ENCODE measurements at places on chromosomes 4 and X.
A peak's percentile ranks its signal among the peaks of the same experiment; 100 is the strongest.

GRCh38 chr4:169032883-169033645 lies 23.0 kb upstream of the CBR4 start:
- no peak for DNase-seq

DNA sequence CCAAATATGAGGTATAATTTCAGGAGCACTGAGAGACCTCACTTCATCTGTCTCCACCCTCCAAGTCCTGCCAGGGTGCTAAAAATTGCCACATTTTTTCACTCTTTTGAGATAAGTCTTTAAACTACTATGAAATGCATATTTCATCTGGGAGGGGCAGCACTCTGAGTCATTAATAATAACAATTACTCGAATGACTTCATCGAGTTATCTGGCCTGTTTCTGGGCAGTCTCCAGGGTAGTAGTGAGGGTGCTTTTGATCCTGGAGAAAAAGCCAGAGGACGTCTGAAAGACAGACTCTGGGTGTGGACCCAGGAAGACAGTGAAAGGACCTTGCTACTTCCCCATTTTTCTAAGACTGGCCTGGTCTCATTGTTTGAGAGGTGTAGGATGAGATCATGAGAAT lies 42.3 kb upstream of the SRD5A3 start:
- no peak for DNase-seq

GRCh38 chr4:141352331-141352730 lies 131.6 kb downstream of the ZNF330 start:
- DNase-seq: no peak

DNA sequence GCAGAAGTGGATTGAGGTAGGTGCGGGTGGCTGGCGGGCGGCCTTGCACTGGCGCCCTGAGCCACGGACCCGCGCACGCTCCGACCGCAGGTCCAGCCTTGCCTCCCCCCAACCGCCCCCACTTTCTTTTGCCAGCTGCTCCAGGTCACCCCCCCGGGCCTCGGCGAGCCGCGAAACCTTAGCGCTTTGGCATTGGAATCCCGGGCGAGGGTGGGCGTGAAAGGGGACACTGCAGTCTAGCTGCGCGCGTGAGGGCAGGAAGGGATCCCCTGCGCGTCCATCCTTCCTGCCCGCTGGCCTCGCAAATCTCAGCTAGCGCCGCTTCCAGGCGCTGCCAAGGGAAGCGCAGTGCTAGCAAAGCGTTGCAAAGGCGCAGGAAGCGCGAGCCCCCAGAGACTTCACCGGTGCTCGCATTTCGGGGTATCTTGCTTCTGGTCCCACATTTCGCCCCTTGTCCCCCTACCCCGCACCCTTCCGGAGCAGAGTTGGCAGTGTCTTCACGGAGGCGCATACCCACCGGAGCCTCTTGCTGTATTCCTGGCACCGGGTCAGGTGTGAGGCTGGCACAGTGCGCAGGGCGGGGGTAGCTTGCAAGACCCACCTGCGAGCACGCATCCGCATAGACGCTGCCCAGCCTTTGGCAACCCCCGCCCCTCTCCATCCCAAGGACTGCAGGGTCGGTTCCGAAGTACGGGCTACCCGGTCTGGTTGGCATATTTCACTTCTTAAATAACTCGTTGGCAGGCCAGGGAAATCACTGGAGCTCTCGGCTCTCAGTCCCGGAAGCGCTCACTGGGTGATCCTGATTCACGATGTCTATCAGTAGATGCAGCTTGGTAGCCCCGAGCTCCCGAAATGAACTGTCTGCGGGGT lies 104.4 kb downstream of the UCHL1 start:
- DNase-seq: no peak

DNA sequence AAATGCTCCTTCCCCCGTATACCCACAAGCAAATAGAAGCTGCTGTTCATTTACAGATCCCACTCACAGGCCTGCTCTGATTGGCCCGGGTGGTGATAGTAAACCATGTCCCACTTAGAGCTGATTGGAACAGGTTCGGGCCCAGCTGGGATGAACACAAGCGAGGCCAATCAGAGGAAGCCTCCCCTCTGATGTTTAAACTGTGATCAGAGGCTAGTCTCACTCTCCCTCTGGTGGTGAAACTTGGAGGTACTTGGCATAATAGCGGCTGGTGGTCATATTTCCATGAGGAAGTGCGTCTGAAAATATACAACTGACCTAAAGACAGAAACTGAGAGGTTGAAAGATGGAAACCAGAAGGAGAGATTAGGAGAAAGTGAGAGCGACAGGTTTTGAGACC lies 51.5 kb upstream of the TRPC3 start:
- DNase-seq: no peak

DNA sequence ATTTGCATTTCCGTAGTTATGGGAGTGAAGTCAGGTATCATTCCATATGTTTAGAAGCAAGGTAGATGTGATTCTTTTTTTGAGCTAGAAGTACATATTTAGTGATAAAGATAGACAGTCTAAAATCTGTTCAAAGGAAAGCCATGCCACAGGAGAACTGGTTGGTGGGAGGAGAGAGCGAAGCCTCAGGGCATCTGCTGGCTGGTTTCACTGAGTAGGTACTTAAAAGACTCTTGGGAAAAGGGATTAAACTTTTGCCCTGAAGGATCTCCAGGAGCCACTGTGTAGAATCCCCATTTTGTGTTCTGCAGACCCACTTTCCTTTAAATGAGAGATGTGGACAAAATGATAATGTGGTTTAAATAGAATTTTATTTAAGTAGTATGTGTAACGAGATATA lies 89.6 kb downstream of the SHROOM2 start:
- no peak for DNase-seq

DNA sequence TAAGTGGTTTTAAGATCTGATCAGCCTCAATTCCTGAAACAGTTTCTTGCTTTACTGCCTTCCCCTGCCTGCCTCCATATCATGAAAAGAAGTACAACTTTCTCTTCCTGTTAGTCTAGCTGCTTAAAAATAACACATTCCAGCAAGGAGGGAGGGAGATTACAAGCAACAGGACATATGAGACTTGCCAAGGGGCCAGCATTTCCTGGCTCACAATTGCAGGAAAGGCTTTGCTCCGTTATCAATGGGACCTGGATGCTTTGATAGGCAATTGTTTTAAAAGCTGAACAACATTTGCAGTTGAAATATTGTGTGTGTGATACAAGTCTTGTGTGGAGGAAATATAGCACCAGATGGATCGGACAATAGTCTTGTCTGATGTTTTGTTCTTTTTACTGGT lies 425.0 kb downstream of the FAT4 start:
- DNase-seq: no peak

GRCh38 chr4:56540826-56541225 lies 35.2 kb downstream of the ARL9 start:
- DNase-seq: no peak

DNA sequence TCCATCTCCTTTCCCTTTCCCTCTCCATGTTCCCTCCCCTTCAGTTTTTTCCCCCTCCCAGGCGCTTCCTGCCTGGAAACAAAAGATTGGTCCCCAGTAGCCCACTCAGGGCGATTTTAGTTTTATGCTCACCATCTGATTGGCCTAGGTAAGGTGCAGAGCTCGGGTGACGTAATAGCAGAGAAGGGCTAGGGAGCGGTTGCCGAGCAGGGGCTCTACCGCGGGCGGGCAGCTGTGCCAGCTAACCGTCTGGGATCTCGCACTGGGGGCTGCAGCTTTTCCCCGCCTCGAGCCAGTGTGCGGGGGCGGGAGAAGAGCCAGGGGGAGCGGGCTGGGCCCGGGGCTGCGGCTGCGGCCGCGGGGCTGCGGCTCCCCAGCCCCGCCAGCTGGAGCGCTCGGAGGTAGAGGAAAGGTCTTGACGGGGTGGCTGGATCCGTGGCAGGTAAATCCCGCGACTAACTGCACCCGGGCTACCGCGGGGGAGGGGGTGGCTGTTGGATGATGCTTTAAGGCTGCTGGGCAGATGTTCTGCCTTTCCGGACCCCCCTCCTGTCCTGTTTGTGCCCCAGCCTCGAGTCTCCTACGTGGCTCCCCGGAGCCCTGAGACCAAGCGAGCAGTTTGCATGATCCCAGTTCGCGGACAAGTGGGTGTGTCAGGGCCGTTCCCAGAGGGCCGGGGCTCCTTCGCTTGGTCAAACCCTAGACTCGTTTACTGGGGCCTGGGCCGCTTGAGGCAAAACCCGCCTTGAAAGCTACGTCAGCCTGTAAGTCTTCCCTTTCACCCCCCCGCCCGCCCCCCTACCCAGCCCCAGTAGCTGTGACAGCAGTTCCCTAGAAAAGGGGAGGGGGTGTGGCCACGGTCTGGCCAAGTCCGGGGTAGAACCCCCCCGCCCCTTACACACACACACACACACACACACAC lies at the start of gene PAK3:
TSS of gene PAK3 (plus strand) at position 218 of the 922 bp plus-strand sequence. CDS start 26,913 bp downstream, outside the sequence.
- DNase-seq: no peak

DNA sequence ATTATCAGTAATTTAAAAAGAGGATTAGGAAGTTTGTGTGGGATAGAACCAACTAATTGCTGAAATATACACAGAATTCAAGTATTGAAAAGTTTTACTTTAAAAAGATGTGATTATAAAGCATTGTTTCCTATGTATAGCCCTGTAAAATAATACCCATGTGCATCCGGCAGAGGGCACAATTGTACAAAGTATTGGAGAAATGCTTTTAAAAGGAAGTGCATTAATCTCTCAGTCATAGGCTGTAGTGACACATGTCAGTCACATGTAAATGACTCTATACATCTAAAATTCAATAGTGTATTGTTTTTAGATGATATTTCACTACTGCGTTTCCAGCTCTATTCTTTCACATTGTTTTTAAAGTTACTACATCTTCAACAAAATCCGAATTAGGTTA lies 9.7 kb upstream of the GEMIN8 start:
- no peak for DNase-seq

DNA sequence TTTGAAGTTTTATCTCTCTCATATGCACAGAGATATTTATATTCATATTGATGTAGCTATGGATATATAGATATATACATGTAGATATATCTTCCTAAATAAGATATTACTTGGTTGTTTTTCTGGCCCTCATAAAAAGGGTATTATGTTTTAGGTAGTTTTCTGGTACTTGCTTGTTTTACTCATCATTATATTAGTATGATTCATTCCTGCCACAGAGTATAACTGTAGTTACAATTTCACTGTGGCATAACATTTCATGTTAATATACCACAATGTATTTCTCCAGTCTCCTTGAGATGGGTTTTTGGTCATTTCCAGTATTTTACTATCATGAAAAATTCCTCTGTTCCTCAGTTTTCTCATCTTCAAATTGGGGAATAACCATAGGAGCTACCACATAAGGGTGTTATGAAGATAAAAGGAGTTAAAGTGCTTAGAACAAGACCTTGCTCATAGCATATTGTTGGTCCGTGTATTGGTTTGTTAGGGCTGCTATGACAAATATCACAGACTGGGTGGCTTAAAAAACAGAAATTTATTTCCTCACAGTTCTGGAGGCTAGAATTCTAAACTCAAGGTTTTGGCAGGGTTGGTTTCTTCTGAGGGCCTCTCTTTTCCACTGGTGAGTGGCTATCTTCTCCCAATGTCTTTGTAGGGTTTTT lies 129.7 kb downstream of the TMEM164 start:
- DNase-seq: no peak

GRCh38 chr4:72569719-72570235 lies 756 bp upstream of the ADAMTS3 start:
- DNase-seq: no peak

DNA sequence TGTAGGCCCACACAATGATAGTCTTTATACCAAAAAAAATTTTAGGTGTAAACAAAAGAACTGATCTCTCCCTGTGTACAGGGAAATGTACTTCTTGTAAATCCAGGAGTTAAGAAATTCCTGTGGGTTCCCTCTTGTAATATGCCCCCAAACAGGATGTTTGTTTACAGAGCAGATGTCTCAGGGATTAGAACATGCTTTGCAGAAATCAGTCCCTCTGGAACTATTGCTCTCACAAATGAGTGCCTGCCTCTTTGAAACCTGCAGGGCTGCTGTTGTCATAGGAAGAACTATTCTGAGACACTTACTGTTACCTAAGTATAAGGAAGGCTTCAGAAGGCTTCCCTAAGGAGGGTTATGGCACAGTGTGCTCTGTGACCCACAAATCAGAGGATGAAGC lies 35.6 kb downstream of the PAK3 start:
- DNase-seq: no peak

DNA sequence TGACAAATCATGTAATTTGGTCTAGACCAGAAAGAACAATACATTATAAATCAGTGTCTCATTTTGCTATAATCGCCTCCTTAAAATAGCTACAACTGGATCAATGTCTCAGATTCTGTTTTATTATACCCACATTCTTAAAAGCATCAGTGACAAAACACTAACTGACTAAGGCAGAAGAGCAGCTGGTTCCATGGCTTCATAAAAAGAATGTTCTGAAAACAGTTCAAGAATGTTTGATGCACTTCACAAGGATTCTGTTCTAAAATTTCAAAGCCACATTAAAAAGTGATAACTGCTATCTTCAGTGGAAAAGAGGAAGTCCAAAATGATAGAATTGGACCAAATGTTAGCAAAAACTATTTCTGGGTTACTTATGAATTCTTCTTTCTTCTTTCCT lies 69.8 kb downstream of the COL25A1 start:
- DNase-seq: no peak

DNA sequence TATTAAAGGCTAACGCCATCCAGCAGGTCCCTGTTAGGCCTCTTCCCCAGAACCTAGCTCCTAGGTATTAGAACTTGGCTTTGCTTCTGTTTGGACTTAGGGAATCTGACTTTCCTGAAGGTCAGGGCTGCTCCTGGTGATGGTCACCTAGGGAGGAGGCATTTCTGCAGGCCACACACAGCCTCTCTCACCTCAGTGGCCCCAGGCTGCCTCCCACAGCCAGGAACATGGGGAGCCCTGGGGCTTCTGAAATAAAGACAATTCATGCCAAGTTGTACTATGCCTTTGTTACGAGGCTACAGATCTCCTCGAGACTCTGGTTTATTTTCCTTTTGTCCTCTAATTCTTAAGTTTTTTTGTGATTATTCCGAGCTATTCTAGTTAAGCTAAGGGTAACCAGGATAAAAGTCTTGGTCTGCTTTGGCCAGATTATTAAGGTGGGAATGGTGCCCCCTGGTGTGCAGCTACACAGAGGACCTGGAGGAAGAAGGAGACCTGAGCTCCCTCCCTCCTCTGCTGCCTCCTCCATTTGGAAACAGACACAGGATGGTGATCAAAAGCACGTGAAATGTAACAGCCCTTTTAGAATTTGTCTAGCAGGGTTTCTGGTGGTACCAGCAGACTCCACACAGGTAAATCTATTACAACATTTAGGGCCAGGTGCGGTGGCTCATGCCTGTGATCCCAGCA lies 131.0 kb downstream of the DCLK2 start:
- DNase-seq: peak; percentile 23

- no peak for DNase-seq
Measured at GRCh38 chrX:110678591-110678990, 117.0 kb downstream of the CHRDL1 start.

DNA sequence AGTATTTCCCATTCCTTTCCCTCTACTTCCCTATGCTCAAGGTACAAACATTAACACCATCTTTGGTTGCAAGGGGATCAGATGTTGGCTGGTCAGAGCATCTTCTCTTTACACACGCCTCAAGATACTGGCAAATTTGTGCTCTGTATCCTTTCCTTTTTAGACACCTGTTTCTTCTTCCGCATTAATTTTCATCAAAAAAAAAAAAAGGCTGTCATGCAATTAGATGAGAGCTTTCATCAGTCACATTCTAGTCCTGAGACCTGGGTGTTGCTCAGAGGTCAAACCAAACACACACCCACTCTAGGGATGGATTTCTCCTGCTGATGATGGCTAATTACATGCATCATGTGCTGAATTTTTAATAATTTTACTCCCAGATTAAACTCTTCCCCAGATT lies 2.0 kb downstream of the RELL1 start:
- no peak for DNase-seq

Measured in frontal cortex (tissue), 4 donors.